ENCODE measurements at places on chromosomes 3 and 15.
A peak's percentile ranks its signal among the peaks of the same experiment; 100 is the strongest.

DNA sequence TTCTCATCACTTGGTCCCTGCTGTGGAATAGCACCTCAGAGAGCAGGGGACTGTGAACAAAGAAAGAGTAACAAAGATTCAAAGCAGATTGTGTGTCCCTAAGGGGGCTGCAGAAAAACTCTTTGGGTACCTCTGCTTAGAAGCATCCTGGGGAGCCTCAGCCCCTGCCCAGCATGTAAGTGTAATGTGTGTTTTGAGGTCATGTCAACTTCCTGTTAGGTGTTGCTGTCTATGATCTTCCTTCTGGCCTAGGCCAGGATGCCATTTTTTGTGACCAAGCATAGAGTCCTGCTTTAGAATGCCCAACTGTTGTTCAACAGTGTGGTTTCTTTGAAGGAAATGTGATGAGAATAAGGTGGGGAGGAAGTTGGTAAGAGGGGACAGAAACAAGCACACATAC is 77.1 kb upstream of the BCL6 start:
- DNase-seq = no peak

GRCh38 chr15:70415398-70415797 is 317.7 kb upstream of the TLE3 start:
- DNase-seq = no peak

DNA sequence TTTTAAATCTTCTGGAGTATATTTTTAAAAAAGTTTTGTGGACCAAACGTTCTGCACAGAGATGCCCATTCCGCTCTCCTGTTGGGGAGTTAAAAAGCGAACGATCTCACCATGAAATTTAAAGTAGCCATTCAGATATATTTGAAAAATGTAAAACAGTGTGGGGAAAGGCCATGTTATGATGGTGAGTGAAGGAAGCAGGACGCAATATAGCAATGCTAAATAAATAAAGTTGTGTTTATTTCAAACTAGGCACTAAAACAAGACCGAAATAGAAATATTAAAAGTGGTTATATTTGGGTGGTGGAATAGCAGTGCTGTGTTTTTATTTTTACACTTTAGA is 327 bp upstream of the CCDC13 start:
- DNase-seq = no peak

DNA sequence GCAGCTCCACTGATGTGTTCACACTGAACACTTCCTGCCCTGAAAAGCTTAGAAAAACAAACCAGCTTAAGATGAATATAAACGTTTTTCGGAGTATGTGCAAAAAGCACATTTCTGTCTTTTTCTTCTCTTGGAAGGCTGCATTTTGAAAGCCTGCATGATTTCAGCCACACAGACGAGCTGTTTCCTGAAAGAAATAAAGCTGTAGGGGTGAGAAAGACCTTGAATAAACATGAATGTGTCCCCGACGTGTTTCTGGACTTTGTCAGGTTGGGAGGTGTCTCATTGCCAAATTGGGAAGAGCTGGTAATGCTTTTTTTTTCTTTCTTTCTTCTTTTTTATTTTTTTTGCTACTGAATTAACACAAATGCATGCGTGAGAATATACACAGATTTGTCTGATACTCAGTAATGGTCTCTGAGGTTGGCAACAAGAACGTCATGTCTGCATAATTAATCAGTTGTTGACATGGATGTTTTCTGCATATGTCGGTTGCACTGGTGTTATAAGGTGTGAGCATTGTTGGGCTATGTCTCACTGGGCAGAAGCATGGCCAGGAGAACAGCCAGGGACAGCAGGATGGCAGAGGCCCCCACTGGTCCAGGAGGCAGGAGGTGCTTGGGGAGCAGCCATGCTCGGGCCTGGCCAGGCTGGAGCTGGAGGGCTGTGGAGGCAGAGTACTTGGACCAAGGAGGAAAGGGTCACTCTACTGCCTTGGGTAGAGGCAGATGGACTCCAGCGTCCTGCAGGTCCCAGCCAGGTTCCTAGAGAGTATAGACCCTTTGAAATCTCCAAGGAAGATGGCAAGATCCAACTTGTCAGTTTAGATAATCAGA is 39.0 kb downstream of the ADAMTSL3 start:
- no peak for DNase-seq

GRCh38 chr15:73931441-73931840 is 5.2 kb downstream of the LOXL1 start:
- no peak for DNase-seq

GRCh38 chr3:42719002-42719401 is 16.4 kb upstream of the HHATL start:
- DNase-seq = no peak

DNA sequence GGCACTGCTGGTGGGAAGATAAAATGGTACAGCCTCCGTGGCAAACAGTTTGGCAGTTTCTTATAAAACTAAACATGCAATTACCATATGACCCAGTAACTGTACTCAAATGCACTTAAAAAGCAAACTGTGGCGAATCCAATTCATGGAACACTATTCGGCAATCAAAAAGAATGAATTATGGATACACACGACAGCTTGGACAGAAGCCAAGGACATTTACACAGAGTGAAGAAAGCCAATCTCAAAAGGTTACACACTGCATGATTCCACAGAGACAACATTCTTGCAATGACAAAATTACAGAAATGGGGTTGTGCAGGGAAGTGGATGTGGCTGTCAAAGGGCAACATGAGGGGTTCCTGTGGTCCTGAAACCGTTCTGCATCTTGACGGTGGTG is 122.1 kb upstream of the IQSEC1 start:
- no peak for DNase-seq

- no peak for DNase-seq
Measured at GRCh38 chr3:37625051-37625450, 236.6 kb upstream of the CTDSPL start.

DNA sequence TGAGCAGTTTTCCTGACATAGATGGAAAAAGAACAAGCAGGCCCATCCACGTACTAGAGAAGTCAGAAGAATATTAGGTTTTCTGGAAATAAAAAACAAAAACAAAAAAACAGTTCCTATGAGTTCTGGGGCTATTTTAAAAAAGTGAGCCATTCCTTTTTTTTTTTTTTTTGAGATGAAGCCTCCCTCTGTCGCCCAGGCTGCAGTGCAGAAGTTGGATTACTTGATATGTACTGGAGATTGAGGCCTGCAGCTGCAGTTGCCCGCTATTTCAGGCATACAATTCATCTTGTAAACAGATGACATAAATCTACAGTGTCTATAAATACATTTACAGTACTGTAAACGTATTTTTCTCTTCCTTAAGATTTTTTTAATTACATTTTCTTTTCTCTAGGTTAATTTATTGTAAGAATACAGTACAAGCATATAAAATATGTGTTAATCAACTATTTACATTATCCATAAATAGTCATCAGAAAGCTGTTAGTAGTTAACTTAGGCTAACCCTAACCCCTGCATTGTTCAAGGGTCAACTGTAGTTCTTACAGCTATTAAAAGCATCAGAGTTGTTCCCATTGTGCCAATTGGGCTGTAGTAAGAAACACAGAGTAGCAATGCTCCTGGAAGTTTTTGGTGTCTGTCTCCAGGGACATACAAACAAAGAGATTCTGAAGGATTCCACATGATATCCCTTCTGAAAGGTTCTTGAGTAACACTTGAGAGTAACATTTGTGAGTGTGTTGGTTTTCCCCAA is 11.2 kb upstream of the ACTL6A start:
- DNase-seq = no peak

GRCh38 chr3:138394156-138394555 is 40.3 kb upstream of the ESYT3 start:
- no peak for DNase-seq

DNA sequence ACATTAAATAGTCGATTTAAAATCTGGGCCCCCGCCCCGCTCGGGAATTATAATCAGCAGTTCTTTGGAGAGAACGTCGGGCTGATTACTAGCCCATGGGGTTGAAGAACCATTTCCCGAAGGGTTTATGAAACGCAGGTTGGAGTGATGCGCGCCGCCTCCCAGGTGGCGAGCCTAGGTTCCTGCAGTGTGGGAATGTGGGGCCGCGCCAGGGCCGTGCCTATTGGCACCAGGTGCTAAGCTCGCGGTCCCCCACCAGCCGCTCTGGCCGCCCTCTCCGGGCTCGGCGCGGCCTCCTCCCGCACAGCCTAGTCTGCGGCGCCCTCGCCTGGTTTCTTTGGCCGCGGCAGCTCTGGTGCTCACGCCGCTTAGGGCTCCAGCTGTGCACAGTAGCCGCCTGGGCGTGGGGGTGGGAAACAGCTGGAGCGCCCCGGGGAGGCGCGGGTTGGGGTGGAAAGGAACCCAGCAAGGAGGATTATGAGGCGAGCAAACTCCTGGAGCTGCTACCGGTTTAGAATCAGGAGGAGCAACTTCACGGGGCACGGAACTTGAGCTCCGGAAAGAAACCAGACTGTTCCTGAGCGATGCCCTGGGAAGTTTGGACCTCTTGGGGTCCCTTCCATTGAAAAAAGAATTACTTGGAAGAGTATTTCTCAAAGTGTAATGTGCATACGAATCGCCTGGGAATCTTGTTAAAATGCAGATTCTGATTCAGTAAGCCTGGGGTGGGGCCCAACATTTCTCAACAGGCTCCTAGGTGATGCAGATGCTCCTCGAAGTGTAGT is 5.6 kb upstream of the MECOM start:
- no peak for DNase-seq

DNA sequence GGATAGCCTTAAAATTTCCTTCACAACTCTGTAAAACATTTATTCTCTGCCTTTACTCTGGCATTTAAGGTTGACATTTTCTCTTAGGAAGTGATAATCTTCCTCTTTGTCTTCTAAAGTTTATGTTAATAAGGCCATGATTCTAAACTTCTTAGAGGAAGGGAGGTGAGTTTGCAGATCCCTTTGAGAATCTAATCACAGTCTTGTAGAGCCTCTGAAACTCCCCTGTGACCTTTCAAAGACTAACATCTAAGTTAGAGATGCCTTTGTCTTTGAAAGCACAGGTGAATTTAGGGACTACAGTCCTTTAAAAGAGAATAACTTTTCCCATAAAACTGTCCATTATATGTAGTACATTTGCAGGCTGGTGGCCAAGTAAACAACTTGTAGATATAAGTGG is 115.1 kb downstream of the PLCL2 start:
- DNase-seq = no peak

DNA sequence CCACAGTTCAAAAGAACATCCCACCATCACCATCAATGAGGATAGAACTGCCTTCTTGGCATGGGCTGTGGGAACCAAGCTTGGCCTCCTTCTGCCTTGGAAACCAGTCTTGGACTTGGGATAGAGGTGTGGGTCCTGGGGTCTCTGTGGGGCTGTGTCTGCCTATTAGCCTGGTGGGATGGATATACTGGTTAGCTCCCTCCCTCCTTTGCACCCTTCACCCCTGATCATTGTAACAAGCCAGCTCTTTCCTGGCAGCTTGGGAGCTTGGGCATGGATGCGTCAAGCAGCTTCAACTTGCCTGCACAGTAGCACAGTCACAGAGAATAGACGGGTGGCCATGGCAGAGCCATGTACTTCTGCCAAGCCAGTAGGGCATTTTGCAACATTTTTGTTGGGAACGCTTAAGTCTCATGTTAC is 65.2 kb downstream of the SMAD6 start:
- no peak for DNase-seq

GRCh38 chr15:70442211-70442610 is 321.1 kb downstream of the UACA start:
- DNase-seq = no peak

DNA sequence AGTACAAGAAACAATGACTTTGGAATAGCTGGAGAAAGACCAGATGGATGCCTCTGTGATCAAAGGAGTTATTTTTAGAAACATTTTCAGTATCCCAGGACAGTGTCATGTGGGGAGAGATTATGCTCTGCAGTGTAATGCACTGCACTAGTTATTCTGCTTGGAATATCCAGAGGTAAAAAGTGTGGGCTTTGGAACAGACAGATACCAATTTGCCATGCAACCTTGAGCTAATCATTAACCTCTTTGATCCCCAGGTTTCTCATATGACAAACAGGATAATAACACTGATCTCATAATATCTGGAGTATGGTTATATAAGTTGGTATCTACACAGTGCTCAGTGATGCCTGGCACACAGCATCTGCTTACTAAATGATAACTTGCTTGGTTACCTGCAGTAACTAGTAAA is 12.2 kb upstream of the SLC7A14 start:
- no peak for DNase-seq

DNA sequence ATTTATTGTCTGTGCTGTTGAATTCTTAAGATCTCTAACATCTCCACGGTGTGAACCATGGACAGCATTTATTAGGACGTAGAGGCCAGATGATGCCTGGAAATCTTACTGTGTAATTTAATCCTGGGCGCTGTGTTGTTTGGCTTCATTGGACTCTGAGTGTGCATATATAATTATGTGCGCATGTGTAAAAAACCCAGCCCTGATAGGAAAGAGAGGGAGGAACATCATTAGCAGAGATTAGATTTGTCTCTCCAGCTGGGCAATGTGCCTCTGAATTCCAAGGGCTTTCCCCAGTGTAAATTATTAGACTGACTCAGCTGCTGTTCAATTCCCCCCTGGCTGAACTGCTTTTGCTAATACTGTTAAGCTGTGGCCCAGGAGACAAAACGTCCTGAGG is 39.6 kb downstream of the MAP3K13 start:
- DNase-seq = no peak

GRCh38 chr15:39969002-39969394 is 35.1 kb downstream of the EIF2AK4 start:
- DNase-seq = no peak

DNA sequence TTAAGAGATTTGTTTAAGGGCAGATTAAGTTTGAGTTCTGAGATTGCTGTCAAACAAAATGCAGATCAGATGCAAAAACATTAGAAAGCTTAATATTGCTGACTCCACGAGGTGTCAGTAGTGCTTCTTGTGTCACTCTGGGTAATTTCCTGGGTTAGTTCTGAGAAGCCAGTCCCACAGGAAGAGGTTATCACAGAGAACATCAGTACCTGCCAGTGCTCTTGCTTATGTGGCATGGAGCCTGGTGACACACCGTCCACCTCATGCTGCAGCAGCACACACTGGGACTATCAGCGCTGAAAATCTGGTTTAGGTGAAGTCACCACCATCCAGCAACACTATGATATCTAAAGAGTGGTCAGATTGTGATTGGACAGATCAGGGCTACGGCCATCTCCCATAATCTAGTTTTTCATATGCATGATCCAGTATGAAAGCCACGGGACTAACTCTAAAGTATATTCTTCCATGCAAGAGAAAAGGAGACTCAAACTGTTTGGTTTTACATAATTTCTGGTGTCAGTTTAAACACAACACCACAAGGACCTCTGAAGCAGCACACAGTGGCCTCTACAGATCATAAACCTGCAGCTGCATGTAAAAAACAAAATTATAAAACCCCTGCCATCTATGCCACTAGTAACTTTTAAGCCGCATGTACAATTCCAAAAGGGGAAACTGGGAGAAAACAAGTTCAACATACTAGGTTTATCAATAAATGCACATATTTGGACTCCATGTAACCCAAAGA is 36.1 kb upstream of the MYO5C start:
- DNase-seq = peak; percentile 25

Data from activated CD4-positive, CD25-positive, alpha-beta regulatory T cell treated with anti-CD3 and anti-CD28 coated beads, Interleukin-2, amount 50 U/mL, for 16 hours (primary cell).